ENCODE measurements at places on chromosomes 13 and 19. TPM values are rescaled to one million over a fixed set of nuclear protein-coding genes. Genes with fewer than 3 reads are reported as not detected.

DNA sequence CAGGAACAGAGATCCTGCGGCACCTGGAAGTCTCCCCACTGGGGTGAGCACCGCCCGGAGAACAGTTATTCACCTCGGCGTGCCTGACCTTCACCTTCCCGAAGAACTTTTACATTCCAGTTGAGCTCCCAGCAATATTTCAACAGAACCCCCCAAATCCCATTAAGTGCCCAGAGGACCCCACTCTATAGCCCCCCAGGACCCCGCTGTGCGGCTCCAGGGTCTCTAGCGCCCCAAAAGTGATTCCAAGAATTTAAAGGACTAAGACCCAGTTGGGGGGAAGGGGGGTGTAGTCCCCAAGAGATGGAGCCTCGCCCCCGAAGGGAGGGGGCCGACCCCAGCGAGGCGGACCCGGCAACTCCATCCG is 480 bp downstream of the GPR108 start:
- no peak for DNase-seq

DNA sequence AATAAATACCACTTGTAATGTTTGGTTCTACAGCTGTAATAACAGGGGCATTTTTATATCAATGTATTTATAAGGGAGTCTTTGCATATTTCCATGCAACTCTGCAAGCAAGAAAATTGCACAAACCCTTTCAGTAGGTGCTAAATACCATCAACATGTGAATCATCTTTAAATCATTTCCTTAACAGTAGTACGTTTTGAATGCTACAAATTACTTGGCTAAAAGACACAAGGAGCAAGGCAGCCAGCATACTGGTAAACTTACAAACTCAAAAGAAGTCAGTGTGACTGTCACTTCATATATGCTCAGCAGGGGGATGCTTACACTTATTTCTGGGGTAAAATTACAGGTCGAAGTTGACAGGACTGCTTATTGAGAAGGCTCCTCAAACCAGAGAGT is 402.4 kb downstream of the EFNB2 start:
- no peak for DNase-seq

GRCh38 chr19:4707322-4707721 is 16.3 kb downstream of the DPP9 start:
- no peak for DNase-seq

DNA sequence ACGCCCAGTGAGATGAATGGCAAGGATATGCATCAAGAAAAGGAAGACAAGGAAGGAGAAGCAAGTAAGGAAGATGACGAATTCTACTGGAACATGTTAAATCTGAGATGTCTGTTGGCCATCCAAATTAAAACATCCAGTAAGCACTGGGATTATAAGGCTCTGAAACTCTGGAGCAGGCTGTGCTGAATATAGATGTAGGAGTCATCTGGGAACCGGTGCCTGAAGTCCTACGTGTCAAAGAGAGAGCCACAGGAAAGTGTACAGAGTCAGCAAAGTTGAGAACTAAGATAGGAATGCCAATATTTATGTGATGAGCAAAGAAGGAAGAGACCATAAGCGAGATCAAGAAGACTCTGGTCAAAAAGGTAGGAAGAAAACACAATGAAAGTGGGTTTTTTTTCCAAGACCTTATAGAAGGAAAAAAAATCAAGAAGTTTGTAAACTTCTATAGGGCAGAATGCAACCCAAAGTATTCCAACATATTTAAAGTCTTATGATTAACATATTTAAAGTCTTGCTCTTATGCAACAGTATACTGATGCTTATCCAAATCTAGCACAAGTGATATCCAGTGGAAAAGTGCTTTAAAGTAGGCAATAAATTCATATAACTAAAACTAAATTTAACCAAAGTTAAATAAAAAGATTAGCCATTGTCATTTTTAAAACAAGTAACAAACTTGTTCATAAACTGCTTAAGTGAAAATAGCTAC is 51.2 kb upstream of the EEF1AKMT1 start:
- DNase-seq: no peak

DNA sequence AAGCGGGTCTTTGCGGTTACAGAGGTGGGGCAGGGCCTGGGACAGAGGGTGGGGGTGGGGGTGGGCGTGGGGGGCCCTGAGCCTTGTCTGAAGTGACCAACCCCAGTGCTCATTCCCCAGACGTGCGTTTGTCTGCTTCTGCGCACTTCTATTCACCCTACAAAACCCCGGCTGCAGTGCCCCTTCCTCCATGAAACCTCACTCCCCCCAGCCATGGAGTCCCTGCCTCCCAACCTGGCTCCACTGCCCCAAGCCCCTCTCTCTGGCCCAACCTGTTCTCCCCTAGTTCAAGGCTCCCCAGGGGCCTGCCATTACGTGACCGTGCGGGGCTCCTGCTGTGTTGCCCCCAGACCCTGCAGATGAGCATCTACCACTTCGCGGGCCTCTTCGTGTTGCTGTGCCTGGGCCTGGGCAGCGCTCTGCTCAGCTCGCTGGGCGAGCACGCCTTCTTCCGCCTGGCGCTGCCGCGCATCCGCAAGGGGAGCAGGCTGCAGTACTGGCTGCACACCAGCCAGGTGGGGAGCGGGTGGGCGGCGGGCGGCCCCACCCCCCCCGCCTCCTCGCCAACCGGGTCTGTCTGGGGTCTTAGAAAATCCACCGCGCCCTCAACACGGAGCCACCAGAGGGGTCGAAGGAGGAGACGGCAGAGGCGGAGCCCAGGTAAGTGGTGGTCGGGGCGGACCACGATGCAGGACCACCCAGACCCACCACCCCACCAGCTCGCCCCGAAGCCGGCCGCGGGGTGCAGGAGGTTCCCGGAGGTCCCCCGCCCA is 8.2 kb downstream of the GRIN3B start:
- peak; percentile 84 for DNase-seq

GRCh38 chr19:14119644-14120496 is 2.3 kb upstream of the PRKACA start:
- DNase-seq: no peak

DNA sequence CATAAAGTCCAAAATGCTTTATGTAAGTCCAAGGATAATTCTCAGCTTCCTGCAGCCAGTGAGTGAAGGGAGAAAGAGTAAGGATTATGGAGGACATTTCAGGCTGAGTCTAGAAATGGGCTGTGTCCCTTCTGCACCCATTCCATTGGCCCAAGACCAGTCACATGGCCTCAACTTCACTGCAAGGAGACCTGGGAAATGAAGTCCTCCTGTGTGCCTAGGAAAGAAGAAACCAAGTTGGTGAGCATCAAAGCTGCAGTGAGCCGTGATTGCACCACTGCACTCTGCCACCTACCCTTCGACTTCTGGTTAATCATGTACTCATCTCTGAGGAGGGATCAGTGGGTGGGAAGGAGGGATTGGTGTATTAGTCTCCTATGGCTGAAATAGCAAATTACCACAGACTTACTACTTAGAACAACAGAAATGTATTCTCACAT is 3.6 kb upstream of the CD37 start:
- DNase-seq: peak; percentile 16

- no peak for DNase-seq
Observed at GRCh38 chr13:45847554-45848224, 3.9 kb downstream of the SIAH3 start.

GRCh38 chr19:18271433-18271841 is 2.8 kb downstream of the IQCN start:
- DNase-seq: no peak

- DNase-seq: no peak
Observed at GRCh38 chr13:110055089-110055488, 251.9 kb downstream of the COL4A1 start.

- no peak for DNase-seq
Observed at GRCh38 chr19:2226840-2227360, 9.2 kb downstream of the PLEKHJ1 start.

- DNase-seq: no peak
Observed at GRCh38 chr19:16714702-16715287, 4.9 kb upstream of the NWD1 start.

- no peak for DNase-seq
Observed at GRCh38 chr19:29194658-29195057, 18.3 kb downstream of the UQCRFS1 start.

Gene CGB3
- not detected for total RNA-seq

Gene ZNF793
- 2.3 TPM for total RNA-seq

Gene MBD3L3
- not detected for total RNA-seq

Gene PDX1
- not detected for total RNA-seq

Gene MAST1
- total RNA-seq: 0.90 TPM

Gene TSEN34
- 24.6 TPM for total RNA-seq

Gene GSX1
- total RNA-seq: not detected

Gene SIGLEC12
- total RNA-seq: 1.9 TPM

Measured in mesenteric fat pad (tissue), 1 donor.